Activated gamma-delta T cell treated with Interleukin-2 at 50 U/mL for 16 hours (primary cell): ENCODE measurements at places on chromosomes 6 and 20.

DNA sequence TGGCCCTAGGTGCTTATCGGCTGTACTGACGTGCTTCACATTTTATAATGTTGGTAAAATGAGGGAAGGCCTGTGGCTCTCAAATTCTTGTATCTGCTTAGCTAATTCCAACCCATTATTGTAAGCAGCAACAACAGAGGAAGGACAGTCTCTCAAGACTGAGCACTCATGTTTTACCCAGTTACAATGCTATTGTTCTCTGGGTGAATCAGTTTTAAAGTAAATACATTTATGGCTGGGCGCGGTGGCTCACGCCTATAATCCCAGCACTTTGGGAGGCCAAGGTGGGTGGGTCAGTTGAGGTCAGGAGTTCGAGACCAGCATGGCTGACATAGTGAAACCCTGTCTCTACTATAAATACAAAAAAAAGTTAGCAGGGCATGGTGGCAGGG, 194.6 kb downstream of the PRKN start:
- no peak for DNase-seq

DNA sequence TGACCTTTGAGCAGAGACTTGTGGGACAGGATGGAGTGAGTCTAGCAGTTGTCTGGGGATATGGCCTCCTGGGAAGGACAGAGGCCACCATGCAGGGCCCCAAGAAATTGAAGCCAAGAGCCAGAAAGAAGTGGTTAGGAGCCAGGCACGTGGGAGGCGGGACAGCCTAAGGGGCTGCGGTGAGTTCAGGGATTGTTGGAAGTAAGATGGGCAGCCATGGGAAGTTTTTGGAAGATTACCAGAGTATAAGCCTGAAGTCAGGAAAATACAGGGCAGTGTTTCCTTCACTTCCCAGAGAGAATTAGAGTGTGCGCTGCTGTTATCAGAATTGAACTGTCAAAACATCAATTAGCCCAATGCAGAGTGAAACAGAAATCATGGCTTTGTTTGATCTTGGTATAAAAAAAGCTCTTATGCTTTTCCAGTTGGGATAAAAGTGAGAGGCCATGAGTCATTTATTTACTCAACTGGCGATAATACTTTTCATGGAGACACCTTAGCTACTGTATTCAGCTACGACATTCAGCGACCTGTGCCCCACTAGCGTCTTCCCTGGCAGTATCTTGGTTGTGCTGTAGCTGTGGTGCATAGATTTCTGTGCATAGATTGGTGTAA, 66.9 kb downstream of the PHACTR2 start:
- DNase-seq, result no peak

- no peak for DNase-seq
Observed at GRCh38 chr6:109139109-109139508, 43.8 kb downstream of the CEP57L1 start.

- DNase-seq, result peak; percentile 48
Observed at GRCh38 chr6:43644940-43645612, at the start of gene RSPH9. Gene RSPH9 (plus strand): TSS chr6:43645036. CDS start chr6:43645099, 63 bp downstream.

- no peak for DNase-seq
Observed at GRCh38 chr6:136095986-136096385, 154.1 kb downstream of the MTFR2 start.

DNA sequence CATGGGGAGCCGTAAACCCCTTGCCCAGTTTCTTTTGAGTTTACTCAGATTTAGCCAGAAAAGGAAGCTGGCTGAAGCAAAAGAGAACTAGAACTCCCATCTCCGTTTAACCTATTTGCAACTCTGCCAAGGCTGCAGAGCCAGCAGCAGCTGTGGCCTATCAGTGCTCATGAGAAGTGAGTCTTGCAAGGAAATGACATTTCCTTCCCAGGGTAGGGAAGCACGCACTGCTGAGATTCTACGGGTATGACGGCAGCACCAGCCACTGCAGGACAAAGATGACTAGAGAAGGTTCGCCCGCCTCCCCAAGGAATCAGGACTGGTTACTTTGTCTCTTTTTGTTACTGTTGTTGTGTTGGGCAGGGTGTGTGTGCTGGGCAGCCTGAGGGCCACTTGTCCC, 47.6 kb downstream of the PPP1R3G start:
- DNase-seq, result no peak

- no peak for DNase-seq
Observed at GRCh38 chr6:135994857-135995544, 143.5 kb downstream of the PDE7B start.

DNA sequence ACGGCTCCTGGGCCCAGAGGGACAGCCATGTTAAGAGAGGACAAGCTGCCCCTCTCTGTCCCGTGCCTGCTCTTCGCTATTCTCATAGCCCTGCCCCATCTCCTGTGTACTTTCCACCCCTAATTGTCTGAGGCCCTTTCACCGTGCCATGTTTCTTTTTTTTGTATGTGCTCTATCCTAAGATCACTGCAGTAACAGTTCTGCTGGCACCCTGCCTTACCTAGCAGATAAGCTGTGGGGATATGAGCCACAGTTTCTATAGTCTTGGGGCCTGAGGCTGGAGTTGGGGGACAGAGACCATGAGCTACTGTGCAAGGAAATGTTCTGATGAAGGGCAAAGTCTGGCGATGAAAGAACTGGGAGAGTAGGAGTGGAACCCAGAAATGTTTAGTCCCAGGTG, 269.5 kb upstream of the CITED2 start:
- no peak for DNase-seq

DNA sequence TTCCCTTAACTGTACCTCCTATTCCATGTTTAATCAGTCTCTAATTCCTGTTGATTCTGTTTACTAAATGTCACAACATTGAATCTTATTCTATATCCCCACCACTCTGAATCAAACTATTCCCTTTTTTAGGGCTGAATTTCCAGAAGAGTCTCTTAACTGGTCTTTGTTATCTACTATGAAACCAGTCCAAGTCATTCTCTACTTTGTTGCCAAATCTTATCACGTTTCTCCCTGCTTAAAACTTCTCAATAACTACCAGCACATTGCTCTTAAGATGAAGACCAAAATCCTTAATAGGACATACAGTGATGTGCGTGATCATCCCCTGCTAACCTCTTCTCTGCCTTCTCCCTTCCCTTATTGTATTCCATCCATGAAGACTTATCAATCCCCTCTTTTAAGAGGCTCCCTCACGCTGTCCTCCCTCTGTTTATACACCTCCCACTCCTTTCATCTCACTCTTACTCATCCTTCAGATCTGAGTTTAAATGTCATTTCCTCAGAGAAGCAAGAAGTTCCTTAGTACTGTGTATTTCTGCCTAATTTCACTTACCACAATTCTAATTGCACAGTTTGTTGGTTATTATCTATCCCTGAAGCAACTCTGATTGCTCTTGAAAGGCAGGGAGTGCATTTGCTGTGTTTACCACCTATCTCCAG, 143.0 kb upstream of the AHI1 start:
- no peak for DNase-seq

DNA sequence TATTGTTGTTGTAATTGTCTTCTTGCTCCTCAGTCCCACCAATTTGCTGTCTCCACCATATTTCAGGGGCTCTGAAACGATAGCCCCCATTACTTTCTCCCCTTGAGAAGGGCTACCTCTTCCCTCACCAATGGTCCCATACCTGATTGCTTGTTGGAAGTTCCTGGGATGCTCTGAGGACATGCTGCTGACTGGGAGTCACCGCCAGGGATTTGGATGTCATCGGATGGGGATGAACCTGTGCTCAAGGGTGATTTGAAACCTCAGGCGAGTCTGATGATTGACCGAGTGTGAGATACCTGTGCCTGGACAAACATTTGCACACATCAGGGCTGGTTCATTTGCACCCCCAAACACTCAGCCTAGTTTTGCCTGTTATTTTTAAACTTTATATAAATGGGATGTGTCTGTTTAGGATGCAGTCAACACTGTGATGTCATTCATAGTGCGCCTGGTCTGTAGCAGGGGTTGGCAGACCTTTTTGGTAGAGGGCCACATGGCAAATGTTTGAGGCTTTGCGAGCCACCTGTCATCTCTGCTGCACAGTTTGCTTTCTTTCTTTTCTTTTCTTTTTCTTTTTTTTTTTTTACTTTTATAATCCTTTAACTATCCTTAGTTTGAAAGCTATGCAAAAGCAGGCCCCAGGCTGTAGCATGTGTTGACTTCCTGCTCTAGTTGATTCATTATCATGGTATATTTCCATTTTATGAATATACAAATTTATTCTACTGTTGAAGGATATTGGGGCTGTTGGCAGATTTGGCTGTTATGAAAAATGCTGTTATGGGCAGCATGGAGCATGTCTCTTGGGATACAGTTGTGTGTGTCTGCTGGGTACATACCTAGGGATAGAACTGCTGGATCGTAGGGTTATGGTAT, 118.5 kb upstream of the PHACTR3 start:
- DNase-seq, result no peak

GRCh38 chr6:114288701-114289495, 53.9 kb downstream of the HS3ST5 start:
- DNase-seq, result no peak

GRCh38 chr6:13229205-13230085, 98.9 kb downstream of the TBC1D7 start:
- peak; percentile 12 for DNase-seq

- no peak for DNase-seq
Observed at GRCh38 chr20:34374209-34374760, 11.2 kb downstream of the ITCH start.

DNA sequence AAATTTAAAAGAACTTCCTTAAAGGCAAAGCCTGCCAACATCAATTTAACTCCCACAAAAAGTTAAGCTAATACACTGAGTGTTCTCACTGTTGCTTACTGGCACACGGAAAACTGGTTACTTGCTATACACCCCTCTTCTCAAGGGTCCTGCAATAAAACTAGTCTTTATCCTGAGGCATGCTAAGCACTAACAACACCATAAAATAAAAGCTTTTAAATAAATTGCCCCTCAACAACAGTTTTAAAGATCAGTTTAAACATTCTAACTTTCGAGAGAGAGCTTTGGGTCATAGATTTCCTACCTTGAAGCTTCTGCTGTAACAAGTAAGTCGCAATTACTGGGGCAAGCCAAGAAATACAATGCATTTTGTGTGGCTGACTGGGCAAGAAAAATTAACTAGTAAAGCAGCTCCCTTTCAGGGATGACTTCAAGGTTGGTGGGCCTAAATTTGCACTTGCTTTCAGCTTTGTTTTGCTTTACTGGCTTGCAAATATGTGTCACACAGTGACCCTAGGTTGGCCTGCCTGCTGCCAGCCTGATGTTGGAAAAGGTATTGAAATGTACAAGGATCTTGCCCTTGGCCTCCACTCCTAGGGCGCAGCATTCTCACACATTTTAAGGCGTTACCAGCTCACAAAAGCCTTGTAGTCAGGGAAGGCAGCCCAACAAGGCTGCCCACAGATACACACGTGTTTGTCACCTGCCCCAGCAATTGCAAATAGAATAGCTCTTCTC, 4.0 kb upstream of the HEY2 start:
- DNase-seq, result no peak

- no peak for DNase-seq
Observed at GRCh38 chr20:46828471-46828870, 66.2 kb upstream of the EYA2 start.
